MM.1S (cell line): ENCODE measurements at places on chromosomes 6 and 20.

DNA sequence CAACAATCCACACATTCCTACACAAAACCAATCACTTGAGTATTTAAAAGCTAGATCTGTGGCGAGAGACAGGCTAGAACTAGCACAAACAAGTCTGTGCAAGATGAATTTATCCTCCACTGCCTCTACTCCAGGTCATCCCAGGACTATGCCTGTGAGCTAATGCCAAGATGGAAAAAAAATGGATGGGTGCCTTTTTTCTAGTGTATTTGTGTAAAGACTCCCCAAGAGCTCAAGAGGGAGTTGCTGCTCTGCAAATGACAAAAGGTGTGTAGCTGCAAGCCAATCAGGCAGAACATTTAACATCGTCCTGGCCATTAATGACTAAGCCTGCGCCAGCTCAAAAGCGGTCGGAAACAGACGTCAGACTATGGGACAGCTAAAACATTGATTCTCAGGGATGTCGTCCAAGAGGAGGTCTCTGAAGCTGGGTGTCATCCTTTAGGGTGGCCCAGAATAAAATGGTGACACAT, 21.9 kb downstream of the ATXN1 start:
- peaks cover 34% of the 10 kb centered on the region for H3K4me1 ChIP-seq
- no peak for DNase-seq
- no peaks in the 10 kb centered on the region for H3K36me3 ChIP-seq

- H3K4me3 ChIP-seq, result no peak overlapping the region
- no peak for DNase-seq
- no peaks in the 10 kb centered on the region for H3K4me1 ChIP-seq
- H3K27me3 ChIP-seq, result no peaks in the 10 kb centered on the region
- H3K36me3 ChIP-seq, result no peaks in the 10 kb centered on the region
These were observed 125.4 kb downstream of the DST start for GRCh38 chr6:56517155-56517745.

DNA sequence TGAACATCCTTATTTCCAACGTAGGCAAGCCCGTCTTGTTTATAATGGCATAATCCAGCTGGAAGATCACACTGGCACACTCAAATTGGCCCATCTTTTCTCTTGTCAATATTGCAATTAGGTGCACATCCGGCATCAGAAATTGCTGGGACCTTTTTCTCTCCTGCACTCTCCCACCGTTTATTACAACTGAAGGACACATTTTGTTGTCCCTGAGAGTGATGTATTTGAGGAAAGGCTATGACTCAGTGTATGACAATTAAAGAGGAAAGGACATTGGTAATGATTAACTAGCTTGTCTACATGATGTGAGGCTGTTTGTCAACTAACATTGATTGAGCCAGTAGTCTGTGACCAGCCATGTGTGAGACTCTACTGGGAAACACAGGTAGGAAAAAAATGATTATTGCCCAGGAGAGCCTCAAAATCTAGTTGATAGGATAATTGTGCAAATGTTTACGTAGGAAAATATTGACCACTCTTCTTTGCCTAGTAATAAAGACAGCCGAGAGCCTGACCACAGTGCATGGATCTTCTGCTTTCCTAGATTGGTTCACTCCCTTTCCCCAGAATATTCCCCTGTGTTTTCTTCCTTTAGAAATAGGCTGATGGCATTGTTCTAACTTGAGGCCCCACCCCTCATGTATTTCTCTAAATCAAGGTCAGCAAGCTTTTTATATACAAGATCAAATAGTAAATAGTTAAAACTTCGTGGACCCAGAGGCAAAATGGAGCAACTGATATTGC, 230.0 kb upstream of the BTBD3 start:
- no peak overlapping the region for H3K4me3 ChIP-seq
- H3K36me3 ChIP-seq, result no peaks in the 10 kb centered on the region
- no peaks in the 10 kb centered on the region for H3K4me1 ChIP-seq
- no peak overlapping the region for H3K27ac ChIP-seq
- DNase-seq, result no peak
- H3K27me3 ChIP-seq, result no peaks in the 10 kb centered on the region

DNA sequence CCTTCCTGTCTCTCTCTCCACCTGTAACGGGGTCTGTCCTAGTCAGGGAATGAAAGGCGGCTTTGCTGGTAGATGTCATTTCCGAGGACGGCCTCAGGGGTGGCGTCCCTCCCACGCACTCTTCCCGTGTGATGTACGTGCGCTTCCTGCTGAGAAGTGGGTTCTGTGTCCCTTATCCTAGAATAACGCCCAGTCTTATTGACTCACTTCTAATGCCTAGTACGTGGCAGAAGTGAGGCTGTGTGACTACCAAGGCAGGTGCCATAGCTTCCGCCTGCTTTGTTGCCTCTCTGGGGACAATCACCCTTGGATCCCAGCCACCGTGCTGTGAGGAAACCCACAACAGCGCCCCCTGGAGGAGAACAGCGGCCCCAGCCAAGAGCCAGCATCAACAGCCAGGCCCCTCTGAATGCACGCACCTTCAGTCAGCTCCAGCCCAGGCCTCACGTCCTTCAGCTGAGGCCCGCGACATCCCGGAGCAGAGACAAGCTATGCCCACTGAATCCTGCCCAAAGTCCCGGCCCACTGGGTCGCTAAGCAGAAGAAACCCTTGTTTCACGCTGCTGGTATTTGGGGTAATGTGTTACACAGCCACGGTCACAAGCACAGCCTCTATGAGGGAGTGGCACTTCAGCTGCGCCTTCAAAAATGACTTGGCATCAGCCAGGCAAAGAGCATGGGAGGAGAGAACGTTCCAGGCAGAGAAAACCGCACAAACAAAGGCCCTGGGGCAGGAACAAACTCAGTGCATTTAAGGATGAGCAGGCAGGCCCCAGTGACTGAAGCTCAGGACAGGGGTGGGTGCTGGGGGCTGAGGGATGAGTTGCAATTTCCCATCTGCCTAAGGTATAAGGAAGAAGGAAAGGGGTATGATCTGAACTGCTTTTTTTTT, 224.2 kb downstream of the NFATC2 start:
- no peaks in the 10 kb centered on the region for H3K4me1 ChIP-seq
- no peak overlapping the region for H3K27ac ChIP-seq
- no peaks in the 10 kb centered on the region for H3K36me3 ChIP-seq
- no peak overlapping the region for H3K4me3 ChIP-seq

- peak; percentile 52 for DNase-seq
- peaks cover 20% of the 10 kb centered on the region; the same call in 1 of the 2 replicates for H3K4me1 ChIP-seq
- no peaks in the 10 kb centered on the region for H3K36me3 ChIP-seq
- no peak overlapping the region for H3K4me3 ChIP-seq
These were observed 398.6 kb downstream of the KHDRBS2 start for GRCh38 chr6:61887423-61887822.

DNA sequence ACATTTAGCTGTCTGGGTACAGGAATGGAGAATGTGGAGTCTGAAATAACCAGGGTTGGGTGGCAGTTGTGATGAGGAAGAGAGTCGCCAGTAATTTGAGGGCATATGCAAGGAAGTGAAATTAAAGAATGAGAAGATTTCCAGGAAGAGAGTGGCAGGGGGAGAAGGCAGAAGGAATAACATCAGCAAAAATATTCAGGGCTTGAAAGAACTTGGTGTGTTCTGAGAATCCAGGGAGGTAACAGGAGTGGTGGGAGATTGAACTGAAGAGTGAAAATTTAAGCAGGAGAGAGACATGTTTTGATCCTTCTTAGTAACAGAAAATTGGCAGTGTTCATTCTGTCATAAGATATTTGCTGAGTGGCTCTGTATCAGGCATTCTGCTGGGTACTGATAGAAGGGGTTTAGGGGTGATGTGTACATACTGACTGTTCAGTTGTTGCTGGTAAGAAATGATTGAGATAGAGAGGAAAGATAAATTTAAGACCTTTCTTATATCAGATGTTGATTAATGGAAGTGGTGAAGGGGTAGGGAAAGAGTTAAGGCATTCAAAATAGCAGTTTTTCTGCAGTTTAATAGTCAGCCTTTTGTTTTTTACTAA, 54.7 kb downstream of the PHF20 start:
- H3K27ac ChIP-seq, result no peak overlapping the region
- no peaks in the 10 kb centered on the region for H3K4me1 ChIP-seq
- H3K4me3 ChIP-seq, result no peak overlapping the region
- H3K36me3 ChIP-seq, result no peaks in the 10 kb centered on the region

DNA sequence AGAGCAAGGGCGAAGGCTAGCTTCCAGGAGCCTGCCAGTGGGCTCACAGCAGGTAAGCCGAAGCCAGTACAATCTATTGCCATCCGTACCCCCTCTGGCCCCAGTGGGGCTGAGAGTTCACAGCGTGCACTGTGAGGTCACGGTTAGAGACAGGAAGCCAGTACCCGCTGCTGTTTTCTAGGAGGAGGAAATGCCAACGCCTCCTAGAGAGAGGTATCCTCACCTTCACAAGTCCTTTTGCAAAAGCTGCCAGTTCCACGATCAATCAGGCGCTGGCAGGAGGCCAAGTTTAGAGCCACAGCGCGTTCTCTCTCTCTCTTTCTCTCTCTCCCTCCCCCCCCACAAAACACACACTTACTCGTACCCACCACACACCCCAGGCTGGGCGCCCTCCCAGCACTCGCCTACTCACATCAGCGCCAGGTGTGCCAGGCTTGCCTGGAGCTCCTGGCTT, 22.5 kb downstream of the COL9A1 start:
- no peaks in the 10 kb centered on the region for H3K4me1 ChIP-seq
- no peaks in the 10 kb centered on the region for H3K27me3 ChIP-seq
- H3K4me3 ChIP-seq, result no peak overlapping the region
